Cardiac muscle cell (in vitro differentiated cells and primary cell): ENCODE measurements at places on chromosomes 1 and 21.

DNA sequence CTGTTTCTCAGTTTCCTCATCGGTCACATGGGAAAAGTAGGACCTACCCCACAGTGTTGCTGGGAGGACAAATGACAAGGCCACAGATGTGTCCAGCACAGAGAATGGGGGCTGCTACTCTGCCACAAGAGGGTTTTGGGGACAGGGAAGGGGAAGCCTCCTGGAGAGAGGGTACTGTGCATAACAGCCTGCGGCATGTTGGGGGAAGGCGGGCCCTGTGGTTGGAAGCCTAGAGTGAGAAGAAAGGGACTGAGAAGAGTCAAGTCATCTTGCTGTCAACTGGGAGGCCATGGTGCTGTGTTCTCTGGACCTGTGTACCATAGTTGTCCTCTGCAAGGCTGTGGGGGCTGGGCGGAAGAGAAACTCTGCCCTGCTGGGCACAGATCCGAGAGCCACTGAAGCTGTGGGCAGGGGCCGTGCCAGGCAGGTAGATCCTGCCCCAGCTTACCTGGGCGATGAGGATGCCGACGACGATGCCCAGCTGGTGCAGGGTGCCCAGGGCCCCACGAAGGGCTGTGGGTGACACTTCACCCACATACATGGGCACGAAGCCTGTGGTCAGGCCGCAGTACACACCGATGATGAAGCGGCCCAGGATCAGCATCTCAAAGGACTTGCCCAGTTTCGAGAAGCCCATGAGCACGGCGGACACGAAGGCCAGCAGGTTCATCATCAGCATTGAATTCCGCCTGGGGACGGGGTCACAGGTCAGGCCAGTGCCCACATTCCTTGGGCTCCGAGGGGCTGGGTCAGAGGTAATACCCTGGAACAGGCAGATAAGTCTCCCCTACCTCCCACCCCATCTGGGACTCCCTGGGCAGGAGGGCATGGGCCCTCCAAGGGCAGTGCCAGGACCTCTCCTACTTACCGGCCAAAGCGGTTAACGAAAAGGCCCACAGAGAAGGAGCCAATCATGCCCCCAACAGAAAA is 28.2 kb downstream of the SLC2A1 start:
- DNase-seq = no peak

DNA sequence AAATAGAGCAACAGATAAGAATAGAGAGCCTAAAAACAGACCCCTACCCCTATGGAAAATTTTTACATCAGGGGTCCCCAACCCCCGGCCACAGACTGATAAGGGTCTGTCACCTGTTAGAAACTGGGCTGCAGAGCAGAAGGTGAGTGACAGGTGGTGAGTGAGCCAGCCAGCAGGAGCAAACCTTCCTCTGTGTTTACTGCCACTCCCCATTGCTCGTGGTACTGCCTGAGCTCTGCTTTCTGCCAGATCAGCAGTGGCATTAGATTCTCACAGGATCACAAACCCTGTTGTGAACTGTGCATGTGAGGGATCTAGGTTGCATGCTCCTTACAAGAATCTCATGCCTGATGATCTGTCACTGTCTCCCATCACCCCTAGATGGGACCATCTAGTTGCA is 174.1 kb downstream of the FOXD2 start:
- DNase-seq = no peak

DNA sequence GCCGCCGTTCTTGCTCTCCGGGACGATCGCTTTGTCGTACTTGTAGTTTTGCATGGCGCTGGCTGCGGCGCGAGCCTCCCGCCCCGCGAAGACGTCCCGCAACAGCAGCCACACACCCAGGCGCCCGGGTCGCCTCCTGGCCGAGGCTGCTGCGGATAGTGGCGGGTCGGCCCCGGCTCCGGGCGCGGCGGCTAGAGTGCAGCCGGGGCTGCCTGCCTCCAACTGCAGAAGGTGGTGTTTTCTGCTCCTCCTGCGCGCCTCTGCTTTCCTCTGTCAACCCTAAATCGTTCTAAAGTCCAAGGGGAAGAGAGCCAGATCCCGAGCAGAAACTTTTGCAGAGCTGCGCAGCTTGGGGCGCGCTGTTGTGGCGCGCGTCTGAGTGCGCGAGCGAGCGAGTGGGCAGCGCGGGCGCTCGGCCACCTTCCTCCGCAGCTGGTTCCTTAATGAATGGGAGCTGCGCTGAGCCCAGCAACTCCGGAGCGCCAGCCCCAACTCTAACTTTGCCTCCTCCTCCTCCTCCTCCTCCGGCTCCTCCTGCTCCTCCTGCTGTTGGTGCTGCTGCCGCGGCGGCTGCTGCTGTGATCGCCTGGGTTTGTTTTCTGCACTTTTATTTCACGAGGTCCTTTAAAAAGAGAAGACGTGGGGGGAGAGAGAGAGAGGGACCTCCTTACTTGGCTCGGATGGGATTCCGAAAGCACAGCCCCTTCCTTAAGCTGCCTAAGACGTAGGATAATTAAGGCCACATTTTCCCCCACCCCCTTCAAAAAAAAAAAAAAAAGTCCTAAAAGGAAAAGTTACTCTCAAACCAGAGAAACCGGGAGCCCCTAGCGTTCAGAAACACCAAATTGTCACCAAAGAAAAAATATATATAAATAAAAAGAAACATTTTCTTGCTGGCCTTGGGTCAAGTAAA is at the start of gene PLPP3:
PLPP3 (minus strand) TSS at position 601 of the 913 bp plus-strand sequence; CDS start at position 54, 547 bp downstream.
- DNase-seq = peak; percentile 94

- DNase-seq = peak; percentile 39
These were observed 7.3 kb upstream of the PMVK start for GRCh38 chr1:154943649-154944400.

DNA sequence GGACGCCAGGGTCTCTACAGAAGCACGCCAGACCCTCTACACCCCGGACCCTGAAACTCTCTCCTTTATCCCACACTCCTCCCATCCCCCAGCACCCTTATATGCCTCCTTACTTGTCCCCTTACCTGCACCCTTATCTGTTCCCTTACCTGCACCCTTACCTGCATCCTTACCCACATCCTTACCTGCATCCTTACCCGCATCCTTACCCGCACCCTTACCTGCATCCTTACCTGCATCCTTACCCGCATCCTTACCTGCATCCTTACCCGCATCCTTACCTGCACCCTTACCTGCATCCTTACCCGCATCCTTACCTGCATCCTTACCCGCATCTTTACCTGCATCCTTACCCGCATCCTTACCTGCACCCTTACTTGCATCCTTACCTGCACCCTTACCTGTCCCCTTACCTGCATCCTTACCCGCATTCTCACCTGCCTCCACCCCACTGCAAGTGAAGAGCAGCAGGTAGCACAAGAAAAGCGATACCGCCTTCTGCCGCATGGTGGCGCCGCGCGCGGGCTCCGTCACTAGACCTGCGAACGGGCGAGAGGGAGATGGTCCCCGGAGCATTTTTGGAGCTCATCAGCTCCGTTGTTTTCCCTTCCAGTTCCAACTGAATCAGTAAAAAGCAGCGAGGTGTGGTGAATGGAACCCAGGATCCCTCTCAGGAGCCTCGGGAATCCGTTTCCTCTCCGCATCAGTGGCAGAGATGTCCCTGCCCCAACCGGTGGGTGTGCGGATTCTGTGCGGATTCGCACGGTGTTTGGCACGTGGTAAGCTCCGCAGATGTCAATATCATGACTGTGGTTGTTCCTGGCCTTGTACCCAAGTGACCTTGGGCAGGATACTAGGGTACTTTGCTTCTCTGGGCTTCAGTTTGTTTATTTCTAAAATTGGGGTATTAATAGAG is 2.9 kb downstream of the IFI6 start:
- peak; percentile 63 for DNase-seq

- peak; percentile 38 for DNase-seq
These were observed 122.5 kb downstream of the KIF26B start for GRCh38 chr1:245277276-245277675.

- no peak for DNase-seq
These were observed 349.1 kb downstream of the SEC16B start for GRCh38 chr1:177620636-177621190.

GRCh38 chr1:85042413-85042812 is 5.9 kb downstream of the MCOLN3 start:
- DNase-seq = no peak

DNA sequence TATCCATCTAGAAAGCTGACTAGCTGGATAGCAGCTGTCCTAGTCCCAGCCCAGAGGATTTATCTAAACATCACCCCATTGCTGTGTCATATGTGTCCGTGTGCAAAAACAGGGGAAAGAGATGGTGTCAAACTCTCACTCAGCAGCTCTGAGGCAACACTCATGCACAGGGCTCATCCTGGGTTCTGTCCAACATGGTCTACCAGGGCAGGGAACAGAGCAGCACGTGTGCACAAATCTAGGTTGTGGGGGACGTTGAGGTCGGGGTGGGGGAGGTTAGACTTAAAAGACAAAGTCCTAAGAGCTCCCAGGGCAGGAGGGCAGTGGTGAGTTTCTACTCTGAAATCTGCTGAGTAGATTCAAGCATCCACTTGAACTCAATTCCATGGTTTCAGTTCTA is 16.2 kb downstream of the PI4KB start:
- DNase-seq = no peak

DNA sequence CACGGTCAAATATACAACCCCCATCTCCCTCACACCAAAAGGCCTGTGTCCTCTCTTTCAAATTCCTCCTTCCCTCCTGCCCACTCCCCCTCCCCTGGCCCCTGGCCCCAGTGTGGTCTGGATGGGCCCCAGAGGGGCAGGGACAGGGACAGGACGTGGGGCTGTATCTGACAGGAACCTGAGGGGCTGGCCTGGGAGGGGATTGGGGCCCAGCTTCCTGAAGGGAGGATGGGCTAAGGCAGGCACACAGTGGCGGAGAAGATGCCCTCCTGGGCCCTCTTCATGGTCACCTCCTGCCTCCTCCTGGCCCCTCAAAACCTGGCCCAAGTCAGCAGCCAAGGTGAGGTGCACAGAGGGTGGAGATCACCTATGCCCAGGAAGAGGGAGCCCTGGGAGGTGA is at the start of gene MPL:
MPL (plus strand) TSS at position 231 of the 400 bp plus-strand sequence; CDS start at position 262, 31 bp downstream.
- DNase-seq = no peak

DNA sequence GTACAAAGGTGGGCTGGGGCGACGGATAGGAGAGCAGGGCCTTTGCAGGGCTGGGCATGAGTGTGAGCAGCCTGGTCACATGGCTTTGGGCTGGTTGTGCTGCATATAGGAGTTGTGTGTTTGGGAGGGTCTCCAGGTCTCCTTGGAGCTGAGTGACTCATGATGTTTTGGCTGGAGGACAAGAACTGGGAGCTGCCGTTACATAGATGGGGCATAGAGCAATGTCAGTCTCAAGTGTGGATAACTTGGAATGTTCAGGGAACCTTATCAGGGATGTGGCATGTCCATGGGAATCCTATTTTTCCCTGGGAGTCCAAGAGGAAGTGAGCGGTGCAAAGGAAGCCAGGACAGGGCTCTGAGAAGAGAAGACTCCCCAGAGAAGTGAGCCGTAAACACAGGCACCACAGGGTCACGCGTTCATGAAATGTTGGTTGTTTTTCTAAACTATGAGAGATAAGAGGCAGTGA is 136.4 kb upstream of the KCNE2 start:
- peak; percentile 84 for DNase-seq

GRCh38 chr1:236759252-236759859 is 35.7 kb upstream of the MTR start:
- DNase-seq = peak; percentile 69

- DNase-seq = no peak
These were observed 40.6 kb downstream of the PDC start for GRCh38 chr1:186420311-186420710.

DNA sequence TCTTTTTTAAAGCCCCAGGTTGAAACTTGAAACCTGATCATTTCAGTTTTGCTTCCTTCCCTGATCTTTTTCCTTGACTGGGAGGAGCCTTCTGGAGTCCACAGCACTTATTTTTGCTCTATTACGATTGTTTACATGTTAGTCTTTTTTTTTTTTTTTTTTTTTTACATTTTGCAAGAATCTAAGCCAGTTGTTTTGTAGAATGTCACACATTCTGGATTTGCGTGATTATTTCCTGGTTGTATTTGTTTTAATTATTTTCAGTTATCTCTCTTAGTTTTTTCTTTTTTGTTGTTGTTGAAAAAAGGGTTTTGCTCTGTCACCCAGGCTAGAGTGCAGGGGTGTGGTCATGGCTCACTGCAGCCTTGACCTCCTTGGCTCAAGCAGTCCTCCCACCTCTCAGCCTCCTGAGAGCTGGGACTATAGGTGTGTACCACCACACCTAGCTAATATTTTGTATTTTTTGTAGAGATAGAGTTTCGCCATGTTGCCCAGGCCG is 32.8 kb downstream of the OSBPL9 start:
- DNase-seq = no peak

GRCh38 chr1:31264790-31265386 is 25.2 kb upstream of the NKAIN1 start:
- no peak for DNase-seq

DNA sequence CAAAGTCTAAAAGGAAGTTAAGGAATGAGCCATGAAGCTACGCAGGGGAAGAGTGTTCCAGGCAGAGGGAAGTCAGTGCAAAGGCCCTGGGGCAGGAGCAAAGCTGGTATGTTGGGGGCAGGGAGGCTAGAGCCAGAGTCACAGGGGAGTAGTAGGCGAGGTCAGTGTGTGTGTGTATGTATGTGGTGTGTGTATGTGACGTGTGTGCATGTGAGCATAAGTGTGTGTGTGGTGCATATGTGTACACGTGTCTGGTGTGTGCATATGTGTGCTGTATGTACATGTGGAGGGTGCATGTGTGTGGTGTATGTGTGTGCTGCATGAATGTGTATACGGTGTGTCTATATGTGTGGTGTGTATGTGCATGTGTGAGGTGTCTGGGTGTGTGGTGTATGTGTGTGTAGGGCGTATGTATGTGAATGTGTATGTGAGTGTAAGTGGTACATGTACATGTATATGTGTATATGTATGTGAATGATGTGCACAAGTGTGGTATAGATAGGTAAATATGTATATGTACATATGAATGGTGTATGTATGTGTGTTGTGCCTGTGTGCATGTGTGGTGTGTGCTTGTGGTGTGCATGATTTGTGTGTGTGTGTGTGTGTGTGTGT is 20.8 kb upstream of the NID1 start:
- no peak for DNase-seq

DNA sequence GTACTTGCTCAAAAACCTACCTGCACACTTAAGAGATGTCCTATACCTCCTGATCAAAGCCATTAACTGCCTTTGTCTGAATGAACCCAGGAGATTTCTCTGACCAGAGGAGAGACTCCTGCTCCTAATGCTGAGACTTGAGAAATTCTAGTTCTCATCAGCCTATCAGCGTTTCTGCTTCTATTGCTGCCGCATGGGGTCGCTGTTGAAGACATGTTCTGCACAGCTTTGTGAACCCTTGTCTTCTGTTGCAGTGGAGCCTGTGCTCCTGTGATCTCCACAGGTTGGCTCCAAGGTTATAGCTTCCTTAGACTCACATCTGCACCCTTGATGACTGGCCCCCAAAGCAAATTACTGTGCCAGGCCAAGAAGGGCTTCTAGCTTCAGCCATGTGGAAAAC is 40.2 kb downstream of the EDN2 start:
- no peak for DNase-seq

- no peak for DNase-seq
These were observed 132.2 kb downstream of the TLR5 start for GRCh38 chr1:223010582-223011504.

GRCh38 chr1:157700732-157701131 is at the start of gene FCRL3:
TSS of gene FCRL3 (minus strand) at chr1:157700769. CDS start at chr1:157700489, 280 bp downstream.
- DNase-seq = no peak
